ENCODE measurements at places on chromosomes 6 and 20.

- DNase-seq, result no peak
Measured at GRCh38 chr6:30152016-30152673, 8.9 kb downstream of the TRIM10 start.

DNA sequence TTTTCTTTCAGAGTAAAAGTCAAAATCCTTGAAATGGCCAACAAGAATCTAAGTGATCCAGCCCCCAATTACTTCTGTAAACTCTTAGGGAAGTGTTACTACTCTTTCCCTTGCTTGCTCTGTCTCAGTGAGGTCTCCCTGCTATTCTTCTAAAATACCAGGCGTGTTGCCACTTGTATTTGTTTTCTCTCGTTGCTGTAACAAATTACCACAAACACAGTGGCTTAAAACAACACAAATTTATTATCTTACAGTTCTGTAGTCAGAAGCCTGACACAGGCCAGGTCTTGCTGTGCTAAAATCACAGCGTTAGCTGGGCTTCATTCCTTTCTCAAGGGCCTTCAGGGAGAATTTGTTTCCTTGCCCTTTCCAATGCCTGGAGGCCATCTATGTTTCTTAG is 59.9 kb downstream of the HECA start:
- DNase-seq, result no peak

DNA sequence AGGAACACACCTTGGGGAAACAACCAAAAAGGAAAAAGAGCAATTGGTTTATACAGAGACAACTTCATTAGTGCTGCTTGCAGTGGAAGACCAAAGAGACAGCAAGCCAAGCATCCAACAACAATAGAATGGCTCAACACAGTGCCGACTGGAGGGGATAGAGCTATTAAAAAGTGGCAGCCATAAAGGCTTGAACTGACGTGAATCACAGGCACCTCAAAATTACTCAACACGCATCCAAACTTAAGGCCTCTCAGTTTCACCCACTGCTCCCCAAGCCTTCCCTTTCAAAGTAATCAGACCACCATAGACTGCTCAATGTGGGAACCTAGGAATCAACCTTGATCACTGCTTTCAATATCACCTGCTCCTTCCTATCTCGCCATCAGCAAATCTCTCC is 9.7 kb downstream of the TNFRSF21 start:
- no peak for DNase-seq

DNA sequence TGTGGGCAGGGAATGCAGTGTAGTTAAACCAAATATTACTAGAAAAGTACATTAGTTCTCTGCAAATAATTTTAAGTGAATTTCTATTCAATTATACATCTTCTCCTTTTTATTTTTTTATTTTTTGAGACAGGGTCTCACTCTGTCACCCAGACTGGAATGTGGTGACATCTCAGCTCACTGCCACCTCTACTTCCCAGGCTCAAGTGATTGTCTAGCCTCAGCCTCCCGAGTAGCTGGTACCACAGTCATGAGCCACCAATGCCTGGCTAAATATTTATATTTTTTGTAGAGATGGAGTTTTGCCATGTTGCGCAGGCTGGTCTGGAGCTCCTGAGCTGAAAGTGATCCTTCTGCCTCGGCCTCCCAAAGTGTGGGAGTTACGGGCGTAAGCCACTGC is 76.1 kb downstream of the ITCH start:
- DNase-seq, result no peak

DNA sequence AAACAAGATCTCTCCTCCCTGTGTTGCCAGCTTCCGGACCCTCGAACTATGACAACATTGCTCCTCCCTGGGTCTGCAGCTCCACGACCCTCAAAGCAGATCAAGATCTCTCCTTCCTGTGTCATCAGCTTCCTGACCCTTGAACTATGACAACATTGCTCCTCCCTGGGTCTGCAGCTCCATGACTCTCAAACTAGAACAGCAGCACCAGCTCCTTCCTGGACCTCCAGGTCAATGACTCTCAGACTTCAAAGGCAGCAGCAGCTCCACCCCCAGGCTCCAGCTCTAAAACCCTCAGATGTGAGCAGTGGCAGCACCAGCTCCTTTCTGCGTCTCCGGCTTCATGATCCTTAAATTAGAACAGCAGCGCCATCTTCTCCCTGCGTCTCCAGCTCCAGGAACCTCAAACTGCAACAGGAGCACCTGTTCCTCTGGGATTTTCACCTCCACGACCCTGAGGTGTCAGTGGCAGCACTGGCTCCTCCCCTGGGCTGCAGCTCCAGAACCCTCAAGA is 341.0 kb upstream of the SULF2 start:
- DNase-seq, result no peak

DNA sequence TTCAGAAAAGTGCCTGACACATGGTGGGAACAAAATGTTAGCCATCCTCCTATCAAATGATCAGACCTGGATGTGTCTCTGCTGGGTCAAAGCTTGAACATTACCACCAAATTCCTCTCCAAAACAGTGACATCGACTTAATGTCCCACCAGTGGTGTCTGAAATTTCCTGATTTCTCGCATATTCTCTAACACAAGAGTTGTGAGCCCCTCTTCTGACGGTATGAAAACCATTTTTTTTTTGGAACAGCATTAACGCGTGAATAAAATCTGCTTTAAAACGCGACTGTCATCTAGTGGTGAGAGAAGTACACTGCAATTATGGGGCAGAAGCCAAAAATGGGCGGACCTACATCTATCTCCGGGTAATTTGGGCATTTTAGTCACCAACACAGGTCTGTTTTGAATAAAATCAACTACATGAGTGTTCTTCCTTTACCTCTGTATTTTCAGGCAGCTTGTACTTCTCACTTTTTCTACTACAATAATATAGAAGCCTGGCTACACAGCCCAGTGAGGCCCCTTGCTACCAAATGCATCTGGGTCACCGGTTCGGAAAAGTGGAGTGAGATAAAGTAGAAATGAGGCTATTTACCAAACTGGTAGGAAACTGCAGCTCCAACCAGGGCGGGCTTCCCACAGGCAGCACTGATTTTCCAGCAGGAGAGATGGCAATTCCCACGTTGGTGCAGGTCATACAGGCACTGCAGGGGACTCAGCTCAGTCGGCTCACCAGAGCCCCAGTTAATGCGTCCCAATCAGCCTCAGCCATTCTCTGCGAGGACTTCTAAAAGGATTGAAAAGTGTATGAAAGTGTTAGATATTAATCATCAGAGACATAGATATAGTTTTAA is 27.4 kb downstream of the MGME1 start:
- peak; percentile 72 for DNase-seq

DNA sequence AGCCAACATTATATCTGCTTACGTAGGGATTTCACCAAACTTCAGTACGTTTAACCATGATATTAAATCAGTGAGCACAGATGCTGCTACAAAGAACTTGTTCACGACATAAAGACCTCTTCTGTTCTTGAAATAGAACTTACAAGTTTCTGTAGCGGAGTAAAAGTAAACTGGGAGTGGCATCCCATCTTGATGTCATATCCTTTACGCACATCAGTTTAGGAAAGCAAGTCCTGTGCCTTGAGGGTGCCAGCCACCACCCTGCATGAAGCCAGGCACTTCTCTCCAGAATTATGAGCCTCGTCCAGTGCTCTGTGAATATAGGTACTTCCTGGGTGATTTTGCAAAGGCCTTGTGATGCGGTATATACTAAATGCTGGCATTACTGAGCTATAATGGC is 122.6 kb downstream of the BTBD3 start:
- no peak for DNase-seq

DNA sequence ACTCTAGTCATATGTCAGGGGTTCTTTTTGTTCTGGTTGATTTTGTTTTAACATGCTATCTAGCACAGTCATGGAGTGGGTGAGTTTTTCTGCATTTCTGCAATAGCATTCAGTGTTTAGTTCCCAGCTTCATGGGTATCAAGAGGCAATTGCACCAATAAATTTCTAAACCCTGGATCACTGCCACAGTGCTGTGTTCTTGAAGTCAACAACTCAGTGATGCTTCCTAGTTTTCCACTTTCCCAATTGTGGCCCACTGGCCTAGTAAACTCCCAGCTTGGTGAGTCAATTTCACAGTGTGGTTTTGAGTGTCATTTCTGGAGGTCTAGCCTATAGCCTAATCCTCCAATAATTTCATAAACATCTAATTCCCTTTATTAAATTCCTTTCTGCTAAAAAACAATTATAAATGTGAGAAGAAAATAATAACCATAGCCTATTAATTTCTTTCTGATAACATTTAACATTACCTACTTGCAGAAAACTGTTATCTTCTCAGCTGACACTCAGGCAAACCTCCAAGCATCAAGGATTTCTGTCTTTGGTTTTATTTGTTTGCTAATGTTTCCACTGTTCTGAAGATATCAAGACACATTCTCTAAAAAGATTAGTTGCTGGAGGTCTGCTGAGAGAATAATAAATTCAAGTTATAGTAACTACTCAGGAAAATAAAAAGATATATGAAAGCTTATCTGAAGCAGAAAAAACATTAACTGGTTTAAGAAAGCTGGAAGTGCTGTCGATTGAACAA is 89.9 kb downstream of the PDE7B start:
- DNase-seq, result no peak

DNA sequence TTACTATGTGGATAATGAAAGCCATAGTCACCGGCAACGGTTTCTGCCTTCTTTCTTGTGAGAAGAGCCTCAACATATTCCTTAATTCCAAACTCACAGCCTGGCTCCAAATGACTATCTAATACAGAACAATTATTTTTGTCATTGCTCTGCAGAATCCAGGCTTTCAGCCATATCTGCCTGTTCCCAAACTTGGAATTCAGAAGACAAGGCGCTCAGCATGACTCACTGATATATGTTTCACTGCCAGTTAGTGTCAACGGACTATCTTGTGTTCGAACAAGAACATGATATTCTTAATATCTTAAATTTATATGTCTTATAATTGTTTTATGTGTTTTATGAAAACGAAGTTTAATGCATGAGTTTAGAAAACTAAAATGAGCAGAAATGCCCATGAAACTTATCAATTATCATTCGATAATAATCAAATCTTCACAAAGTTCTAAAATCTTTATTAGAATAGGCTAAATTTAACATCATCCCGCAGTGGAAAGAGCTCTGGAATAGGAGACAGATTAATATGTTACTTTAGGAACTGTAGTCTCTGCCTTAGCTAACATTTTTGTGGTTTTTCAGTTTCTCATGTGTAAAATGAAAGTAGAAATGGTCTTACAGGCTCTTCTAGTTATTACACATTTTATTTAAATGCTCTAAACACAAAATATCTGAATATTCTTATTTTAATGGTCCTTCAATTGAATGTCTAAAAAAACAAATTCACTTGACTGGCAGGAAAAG is 669.3 kb upstream of the GJE1 start:
- peak; percentile 19 for DNase-seq

DNA sequence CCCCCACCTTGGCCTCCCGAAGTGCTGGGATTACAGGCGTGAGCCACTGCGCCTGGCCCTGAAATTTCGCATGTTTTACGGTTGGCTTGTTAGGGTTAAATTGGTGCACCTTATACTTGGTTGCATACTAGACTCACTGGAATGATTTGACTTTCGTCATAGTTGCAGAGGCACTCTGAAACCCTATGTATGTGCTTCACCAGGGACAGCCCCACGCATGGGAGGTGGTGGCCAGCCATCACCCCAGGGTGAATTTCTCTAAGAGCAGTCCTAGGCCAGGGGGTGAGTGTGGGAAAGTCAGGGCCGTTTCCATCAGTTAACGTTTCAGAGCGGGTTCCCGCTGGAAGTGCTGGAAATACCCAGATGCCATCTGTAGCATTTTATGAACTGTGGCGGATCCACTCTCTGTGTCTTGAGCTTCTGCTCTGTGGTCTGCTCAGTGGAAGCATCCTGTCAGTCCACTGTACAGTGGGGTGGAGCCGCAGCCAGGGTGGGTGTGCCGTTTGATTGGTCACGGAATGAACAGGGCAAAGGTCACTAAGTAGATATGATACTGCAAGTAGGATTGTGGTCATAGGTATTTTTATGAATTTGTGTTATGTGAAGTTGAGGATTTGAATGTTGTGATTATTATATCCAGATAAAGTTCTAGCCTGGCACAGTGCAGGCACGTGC is 13.2 kb downstream of the DNAJC5 start:
- DNase-seq, result no peak

- DNase-seq, result peak; percentile 10
Measured at GRCh38 chr20:53425941-53426340, 167.7 kb downstream of the ZNF217 start.

- peak; percentile 42 for DNase-seq
Measured at GRCh38 chr20:23637282-23638221, at the start of gene CST3. Gene CST3, minus strand, starts transcription at chr20:23637955. Its CDS starts 93 bp downstream, at chr20:23637862.

DNA sequence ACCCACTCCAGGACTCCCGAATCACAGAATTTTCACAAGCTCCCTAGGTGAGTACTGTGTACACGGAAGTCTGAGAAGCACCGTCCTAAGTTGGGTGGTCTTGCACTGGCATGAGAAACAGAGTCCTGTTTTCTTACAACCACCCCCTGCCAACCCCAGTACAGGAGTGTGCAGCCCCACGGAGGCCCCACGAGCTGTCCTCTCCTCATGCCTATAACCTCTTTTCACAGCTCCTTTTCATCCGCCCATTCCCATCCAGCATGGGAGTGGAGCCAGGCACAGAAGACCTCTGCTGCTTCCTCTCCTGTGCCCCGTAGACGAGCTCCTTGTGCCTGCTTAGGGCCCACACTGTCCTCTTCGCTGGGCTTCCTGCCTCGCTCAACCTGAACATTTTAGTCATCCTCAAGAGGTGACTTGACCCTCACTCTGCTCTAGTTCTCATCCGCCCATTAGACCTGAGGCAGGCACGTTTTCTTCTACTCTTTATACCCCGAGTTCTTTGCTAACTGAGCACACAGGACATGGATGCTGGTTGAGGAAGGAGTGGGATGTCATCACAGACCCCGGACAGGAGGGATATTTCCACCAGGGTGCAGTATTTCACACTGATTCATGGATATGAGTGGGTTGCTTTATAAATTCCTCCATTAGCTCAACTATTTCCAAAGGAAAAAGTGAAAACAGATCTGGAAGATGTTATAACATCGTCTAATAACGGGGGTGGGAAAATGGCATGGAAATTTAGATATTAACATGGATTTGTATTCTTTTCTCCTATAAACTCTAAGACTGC is 160.5 kb downstream of the TTLL2 start:
- DNase-seq, result peak; percentile 44

DNA sequence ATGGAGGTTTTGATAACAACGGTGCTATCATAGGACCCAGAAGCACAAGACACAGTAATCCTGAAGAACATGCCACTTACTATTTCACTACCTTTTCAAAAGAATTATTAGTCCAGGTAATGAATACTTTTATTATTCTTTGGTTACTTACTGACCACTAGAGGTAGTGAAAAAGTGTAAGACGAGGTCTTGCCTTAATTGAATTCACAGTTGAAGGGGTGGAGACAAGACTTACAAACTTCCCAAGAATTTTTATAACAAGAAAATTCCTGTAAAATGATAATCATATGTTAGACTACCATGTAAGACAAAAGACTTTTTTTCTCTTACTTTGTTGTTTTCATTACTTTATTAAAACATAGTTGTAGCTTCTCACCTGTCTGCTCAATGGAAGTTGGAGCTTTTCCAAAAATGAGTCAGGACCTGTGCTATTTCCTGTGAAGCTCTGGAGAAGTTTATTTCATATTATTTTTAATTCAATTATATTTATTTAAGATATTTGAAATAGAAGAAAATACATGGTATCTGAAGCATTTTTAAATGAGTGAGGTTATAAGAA is 52.4 kb downstream of the DOP1A start:
- DNase-seq, result no peak

GRCh38 chr6:70369332-70369950 is 43.9 kb upstream of the FAM135A start:
- DNase-seq, result peak; percentile 61

- peak; percentile 25 for DNase-seq
Measured at GRCh38 chr6:34115403-34115795, 30.5 kb downstream of the GRM4 start.

- DNase-seq, result no peak
Measured at GRCh38 chr6:134642279-134642678, 307.6 kb downstream of the ALDH8A1 start.

GRCh38 chr6:14258117-14258516 is 140.5 kb downstream of the CD83 start:
- DNase-seq, result no peak

Data from common myeloid progenitor, CD34-positive (primary cell).